ENCODE measurements at places on chromosomes 11 and 22.

DNA sequence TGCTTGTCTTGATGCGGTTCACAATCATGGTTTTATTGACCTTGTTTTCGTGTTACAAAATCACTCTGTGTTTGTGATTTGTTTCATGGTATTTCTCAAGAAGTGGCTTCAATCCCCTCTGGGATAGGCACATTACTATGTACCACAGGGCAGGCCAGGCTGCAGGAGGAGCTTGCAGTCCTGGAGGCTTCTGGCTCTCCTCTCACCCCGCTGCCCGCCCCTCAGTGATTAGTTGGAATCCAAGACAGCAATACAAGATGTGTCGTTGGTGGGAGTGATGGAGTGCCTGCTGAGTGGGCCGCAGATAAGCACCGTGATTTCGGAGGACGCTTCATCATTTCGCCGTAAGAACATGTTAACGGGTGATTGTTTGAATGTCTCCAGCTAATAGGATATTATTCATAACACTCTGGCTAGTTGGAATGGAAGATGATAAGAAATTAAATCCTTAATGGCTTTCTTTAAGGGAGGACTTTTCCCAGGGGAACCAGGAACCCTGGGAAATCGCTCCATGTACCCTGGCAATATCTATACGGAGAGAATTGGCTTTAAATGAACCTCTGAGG lies 384.4 kb downstream of the MIAT start:
- no peak for DNase-seq

GRCh38 chr22:48257685-48258055 lies 1495.2 kb downstream of the TBC1D22A start:
- DNase-seq, result no peak

- no peak for DNase-seq
Measured at GRCh38 chr22:20112623-20113511, 3.0 kb upstream of the RANBP1 start.

DNA sequence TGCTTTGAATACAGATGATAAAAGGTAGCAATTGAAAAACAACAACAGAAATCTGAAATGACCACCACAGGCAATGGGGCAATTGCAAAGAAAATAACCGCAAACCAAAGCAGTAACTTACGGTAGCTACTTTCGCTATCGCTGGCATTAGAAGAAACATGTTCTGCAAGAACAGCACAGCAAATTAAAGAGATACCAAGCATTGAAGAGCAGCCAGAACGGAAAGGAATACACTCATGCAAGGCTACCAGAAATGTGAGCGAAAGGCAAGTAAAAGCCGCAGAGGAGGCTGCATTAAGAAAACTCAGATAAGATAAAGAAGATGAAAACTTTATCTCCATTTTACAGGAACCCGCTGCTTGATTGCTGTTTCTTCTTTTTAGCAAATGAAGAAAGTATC lies 194.1 kb upstream of the CCDC90B start:
- no peak for DNase-seq

DNA sequence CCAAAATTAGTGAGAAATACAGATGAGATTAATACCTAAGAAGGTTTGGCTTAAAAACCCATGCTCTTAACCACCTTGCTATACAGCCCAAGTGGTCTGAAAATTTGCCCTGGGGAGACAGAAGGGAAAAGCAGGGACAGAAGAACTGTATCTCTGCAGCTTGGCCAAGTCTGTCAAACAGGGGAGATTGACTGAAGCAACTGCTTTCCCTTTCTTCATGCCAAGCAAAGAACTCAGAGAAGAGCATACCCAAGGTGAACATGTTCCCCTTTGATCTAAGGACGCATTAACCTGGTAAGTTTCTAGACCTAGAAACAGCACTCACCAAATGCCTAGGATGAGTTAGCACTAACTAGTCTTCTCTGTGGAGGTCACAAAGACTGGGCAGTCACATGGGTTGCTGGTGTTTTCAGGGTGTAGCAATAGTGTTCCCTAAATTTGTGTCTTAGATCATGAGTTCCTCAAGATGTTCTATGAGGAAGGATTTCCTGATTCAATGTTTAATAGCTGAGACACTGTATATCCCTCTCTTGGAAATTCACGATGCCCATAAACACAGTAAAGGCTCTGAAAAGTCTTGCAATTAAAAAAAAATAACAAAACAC lies 75.6 kb upstream of the GRAMD1B start:
- DNase-seq, result no peak

DNA sequence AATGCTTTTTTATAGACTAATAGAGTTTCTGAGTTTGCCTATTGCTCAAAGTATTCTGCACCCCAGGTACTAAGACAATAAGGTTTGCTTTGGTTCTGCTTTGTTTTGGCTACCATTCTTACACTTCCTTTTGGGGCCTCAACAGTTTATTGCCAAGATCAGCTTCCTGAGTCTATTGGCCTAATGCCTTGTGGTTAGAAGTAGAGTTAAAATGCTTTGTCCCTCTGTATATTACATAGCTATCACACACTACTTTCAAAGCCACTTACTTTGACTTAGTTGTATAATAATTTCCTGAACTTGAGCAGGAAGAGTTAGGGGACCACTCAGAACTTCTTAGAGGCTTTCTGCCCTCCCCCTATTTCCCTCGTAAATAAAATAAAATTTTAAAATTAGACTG lies 96.5 kb downstream of the DLG2 start:
- peak; percentile 27 for DNase-seq

DNA sequence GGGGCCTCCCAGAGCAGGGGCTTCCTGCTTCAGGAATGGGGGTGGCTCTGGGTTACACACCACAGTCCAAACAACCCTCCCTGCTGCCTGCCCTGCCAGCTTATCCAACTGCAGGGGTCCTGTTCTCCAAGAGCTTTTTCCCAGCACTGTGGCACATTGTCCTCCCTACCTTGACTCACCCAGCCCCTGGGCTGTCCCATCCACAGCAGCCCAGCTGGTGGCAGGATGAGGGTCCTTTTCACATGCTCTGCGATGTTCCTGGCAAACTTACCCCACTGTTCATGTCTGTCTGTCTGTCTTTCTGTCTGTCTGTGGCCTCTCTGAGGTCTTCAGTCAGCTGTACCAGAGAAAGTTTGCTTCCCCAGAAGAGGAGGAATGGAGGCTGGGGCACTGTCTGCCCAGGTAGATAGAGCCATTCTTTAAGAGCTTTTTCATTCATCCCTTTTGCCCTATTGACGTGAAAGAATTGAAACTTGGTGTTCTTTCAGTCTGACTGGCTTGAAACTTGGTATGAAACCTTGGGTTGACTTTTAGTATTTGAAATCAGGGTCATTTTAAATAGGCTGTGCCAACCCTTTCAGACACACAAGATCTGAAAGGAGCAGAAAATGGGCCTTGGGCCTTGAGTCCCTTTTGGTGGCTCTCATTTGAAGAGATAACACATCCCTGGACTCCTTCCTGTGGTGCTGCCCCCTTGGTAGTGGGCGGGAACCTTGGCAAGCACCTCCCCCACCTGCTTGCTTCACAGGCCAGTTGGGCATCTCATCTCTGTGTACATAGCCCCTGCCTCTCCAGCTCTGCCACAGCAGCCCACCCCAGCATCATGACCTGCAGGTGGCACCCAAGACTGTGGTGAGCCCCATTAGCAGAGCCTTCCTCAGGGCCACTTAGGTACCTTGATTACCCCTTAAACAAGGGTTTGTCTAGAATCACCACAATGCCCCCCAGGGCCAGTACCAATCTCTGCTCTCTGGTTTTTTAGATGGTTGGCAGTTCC lies 74.6 kb upstream of the SUSD2 start:
- DNase-seq, result no peak

DNA sequence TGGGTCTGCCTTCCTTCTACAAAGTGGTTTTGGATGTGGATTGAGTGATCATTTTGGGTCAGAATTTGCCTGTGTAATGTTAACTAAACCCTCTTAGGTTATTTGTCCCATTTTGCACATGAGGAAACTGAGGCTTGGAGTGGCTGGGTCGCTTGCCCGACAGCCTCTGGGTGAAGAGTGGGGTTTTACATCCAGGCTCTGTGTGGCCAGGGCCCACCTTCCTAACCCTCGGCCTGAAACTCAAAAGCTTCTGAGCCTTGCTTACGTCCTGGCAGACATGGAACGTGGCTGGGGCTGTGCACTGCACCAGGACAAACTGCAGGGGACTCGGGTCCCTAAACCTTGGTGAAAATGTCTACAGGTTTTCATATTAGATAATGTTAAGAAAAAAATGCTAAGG lies 542.4 kb downstream of the TBC1D22A start:
- DNase-seq, result no peak

- peak; percentile 41 for DNase-seq
Measured at GRCh38 chr11:125376856-125377255, 119.2 kb downstream of the FEZ1 start.

- no peak for DNase-seq
Measured at GRCh38 chr11:727281-727701, 20.0 kb upstream of the TALDO1 start.

GRCh38 chr11:119190531-119190930 lies 5.3 kb downstream of the NHERF4 start:
- DNase-seq, result no peak

GRCh38 chr11:26909515-26909914 lies 84.4 kb upstream of the FIBIN start:
- DNase-seq, result no peak

DNA sequence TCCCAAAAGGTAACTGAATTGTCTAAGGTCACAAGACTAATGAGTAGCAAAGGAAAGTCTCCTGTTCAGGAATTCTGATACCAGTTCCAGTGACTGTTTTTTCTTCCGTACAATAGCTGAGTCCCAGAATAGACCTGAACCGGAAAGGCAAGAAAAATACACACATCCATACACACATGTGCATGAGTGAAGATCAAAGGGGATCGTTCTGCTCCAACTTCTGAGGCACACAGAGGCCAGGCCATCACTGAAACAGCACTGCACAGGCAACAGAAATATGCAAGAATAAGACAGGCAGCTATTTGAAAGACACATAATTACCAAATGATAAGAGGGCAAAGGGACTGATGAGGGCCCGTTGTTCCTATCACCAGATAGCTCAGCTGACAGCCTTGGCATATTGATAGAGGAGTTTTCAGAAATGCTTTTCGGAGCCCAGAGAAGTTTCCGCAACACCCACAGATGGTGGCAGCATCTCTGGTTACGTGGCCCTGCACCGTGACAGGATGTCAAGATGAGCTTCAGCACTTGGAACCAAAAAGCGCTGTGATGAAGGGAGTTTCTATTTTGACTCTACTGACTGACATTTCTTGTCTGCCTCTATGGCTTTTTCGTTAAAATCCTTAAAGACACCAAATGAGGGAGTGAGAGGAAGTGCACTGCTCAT lies 280.6 kb downstream of the LARGE1 start:
- DNase-seq, result no peak

- no peak for DNase-seq
Measured at GRCh38 chr11:11387207-11387606, 34.2 kb upstream of the CSNK2A3 start.

GRCh38 chr22:39946126-39946502 lies 14.1 kb upstream of the TMA7B start:
- DNase-seq, result no peak

DNA sequence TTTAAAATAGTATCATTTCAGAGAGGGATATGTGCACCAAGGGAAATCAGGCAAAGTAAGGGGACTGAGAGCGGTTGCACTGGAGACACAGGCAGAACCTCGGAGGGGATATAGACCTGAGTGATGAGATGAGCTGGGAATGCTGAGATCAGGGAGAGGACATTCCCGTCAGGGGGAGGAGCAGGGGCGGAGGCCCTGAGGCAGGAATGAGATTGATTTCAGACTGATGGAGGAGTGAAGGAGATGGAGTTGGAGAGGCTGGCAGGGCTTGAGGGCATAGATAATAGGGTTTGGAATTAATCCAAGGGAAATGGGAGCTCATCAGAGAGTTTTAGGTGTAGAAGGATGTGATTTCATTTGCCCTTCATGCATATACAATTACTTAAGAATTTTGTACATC lies 13.2 kb downstream of the CD6 start:
- no peak for DNase-seq

GRCh38 chr11:78072455-78072854 lies 7.2 kb downstream of the NDUFC2 start:
- DNase-seq, result no peak

DNA sequence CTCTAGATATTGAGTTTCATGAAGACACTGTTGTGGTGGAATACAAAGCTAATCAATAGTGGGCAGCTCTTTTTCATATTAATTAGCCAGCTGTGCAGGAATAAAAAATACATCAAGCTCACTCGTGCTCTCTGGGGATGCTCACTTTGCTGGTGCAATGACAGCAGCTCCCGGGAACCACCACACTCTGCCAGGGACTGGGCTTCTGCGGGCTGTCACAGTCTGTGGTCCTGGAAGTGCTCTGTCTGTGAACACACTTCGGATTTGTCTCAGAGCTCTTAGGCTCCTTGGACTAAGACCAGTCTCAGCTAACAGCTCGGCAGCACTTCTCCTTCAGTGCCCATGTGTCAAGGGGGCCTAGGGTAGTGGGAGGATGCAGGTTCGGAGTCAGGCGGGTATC lies 393.5 kb downstream of the TENM4 start:
- no peak for DNase-seq

DNA sequence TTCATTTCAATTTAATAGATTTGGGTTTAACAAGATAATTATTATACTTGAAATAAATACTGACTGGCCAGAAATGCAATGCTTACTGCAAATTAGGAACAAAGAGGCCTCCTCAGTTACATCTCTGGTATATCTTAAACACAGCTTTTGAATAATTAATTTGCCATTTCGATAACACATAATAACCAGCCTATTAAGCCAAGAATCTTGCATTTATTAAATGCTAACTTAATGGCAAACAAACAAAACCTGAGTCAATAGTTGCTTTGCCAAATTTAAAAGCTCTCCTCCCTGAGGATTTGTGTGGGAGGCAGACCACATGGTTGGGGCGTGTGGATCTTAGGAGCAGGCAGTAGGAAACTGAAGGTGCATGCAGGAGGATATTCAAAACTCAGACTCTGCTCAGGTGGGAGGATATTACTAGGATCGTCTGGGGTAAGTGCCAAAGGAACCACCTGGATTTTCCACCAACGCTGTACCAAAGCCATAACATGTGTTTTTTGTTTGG lies 17.9 kb upstream of the FJX1 start:
- no peak for DNase-seq

- DNase-seq, result no peak
Measured at GRCh38 chr11:115528225-115528624, 24.0 kb upstream of the CADM1 start.

- DNase-seq, result no peak
Measured at GRCh38 chr11:2400762-2401435, 349 bp downstream of the TSSC4 start.

DNA sequence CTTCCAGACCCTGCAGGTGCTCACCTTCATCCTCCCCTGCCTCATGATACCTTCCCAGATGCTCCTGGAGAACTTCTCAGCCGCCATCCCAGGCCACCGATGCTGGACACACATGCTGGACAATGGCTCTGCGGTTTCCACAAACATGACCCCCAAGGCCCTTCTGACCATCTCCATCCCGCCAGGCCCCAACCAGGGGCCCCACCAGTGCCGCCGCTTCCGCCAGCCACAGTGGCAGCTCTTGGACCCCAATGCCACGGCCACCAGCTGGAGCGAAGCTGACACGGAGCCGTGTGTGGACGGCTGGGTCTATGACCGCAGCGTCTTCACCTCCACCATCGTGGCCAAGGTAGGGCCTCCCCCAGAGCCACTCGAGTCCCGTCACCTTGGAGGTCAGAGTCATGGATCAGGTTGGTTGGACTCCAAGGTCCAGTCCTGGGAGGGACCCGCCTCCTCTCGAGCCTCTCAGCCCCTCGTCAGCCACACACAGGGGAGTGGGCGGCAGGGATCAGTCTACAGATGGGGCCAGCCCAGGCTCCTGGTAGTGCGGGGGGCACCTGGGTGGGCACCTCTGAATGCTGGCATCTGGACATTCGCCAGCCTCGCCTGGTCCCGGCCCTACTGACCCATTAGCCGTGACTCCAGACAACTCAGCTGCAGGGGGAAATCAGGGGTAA lies 34.8 kb upstream of the SLC22A12 start:
- no peak for DNase-seq

- no peak for DNase-seq
Measured at GRCh38 chr11:13278609-13279486, 1.3 kb downstream of the BMAL1 start.

GRCh38 chr22:43090130-43090789 lies 1.1 kb upstream of the TTLL1 start:
- DNase-seq, result peak; percentile 83

Data from astrocyte (in vitro differentiated cells and primary cell).